ENCODE measurements at places on chromosomes 3 and 15. TPM values are rescaled to one million over a fixed set of nuclear protein-coding genes. Genes with fewer than 3 reads are reported as not detected.

The CLK3 gene
- total RNA-seq, result 106 TPM

The TRH gene
- 0.19 TPM for total RNA-seq

The CYP8B1 gene
- total RNA-seq, result not detected

The BSN gene
- total RNA-seq, result 0.17 TPM

The TP53BP1 gene
- 73.5 TPM for total RNA-seq

The SCG5 gene
- total RNA-seq, result 69.4 TPM

The FBXW12 gene
- total RNA-seq, result 0.82 TPM

The ANKDD1A gene
- 6.1 TPM for total RNA-seq

The IQCF5 gene
- not detected for total RNA-seq

The ADPRH gene
- 0.77 TPM for total RNA-seq

The FGF7 gene
- not detected for total RNA-seq

The NR2E3 gene
- total RNA-seq, result 0.28 TPM

The MAP6D1 gene
- 12.4 TPM for total RNA-seq

GRCh38 chr3:4504340-4505261 is 11.5 kb downstream of the ITPR1 start:
- H3K27ac ChIP-seq, result no peak overlapping the region
- H3K4me3 ChIP-seq, result no peak overlapping the region
- DNase-seq, result no peak
- no peaks in the 10 kb centered on the region for H3K36me3 ChIP-seq
- peaks cover 46% of the 10 kb centered on the region for H3K4me1 ChIP-seq
- no peaks in the 10 kb centered on the region for H3K27me3 ChIP-seq

- H3K27ac ChIP-seq, result no peak overlapping the region
- H3K4me3 ChIP-seq, result no peak overlapping the region
- peaks cover 9% of the 10 kb centered on the region for H3K4me1 ChIP-seq
- no peak for DNase-seq
- H3K36me3 ChIP-seq, result no peaks in the 10 kb centered on the region
Observed at GRCh38 chr15:60835974-60836373, 357.0 kb upstream of the ICE2 start.

- H3K4me1 ChIP-seq, result peaks cover 7% of the 10 kb centered on the region
- H3K36me3 ChIP-seq, result no peaks in the 10 kb centered on the region
- H3K4me3 ChIP-seq, result no peak overlapping the region
- H3K27ac ChIP-seq, result no peak overlapping the region
- no peak for DNase-seq
Observed at GRCh38 chr15:69753867-69754266, 301.2 kb downstream of the RPLP1 start.

GRCh38 chr15:63157891-63158431 is 684 bp upstream of the RPS27L start:
- H3K27me3 ChIP-seq, result no peaks in the 10 kb centered on the region
- DNase-seq, result peak; percentile 75
- peaks cover 13% of the 10 kb centered on the region for H3K36me3 ChIP-seq
- H3K27ac ChIP-seq, result peak overlapping the region; percentile 90

- no peak overlapping the region for H3K4me3 ChIP-seq
- H3K4me1 ChIP-seq, result no peaks in the 10 kb centered on the region
- H3K27me3 ChIP-seq, result no peaks in the 10 kb centered on the region
- H3K27ac ChIP-seq, result no peak overlapping the region
- H3K36me3 ChIP-seq, result no peaks in the 10 kb centered on the region
- DNase-seq, result no peak
Observed at GRCh38 chr3:11672363-11672762, 28.6 kb upstream of the VGLL4 start.

GRCh38 chr3:190902292-190902691 is 39.8 kb upstream of the GMNC start:
- H3K4me1 ChIP-seq, result no peaks in the 10 kb centered on the region
- no peak overlapping the region for H3K4me3 ChIP-seq
- DNase-seq, result no peak
- no peak overlapping the region for H3K27ac ChIP-seq
- no peaks in the 10 kb centered on the region for H3K36me3 ChIP-seq

GRCh38 chr3:133277813-133278212 is 122.0 kb upstream of the BFSP2 start:
- H3K27ac ChIP-seq, result no peak overlapping the region
- peaks cover 11% of the 10 kb centered on the region for H3K4me1 ChIP-seq
- DNase-seq, result no peak
- no peaks in the 10 kb centered on the region for H3K27me3 ChIP-seq

GRCh38 chr3:195544634-195545033 is 1.5 kb upstream of the PPP1R2 start:
- no peak overlapping the region for H3K4me3 ChIP-seq
- H3K27ac ChIP-seq, result no peak overlapping the region
- peaks cover 12% of the 10 kb centered on the region for H3K4me1 ChIP-seq
- no peaks in the 10 kb centered on the region for H3K36me3 ChIP-seq

- peak; percentile 29 for DNase-seq
- no peaks in the 10 kb centered on the region for H3K27me3 ChIP-seq
- no peaks in the 10 kb centered on the region for H3K36me3 ChIP-seq
- H3K4me1 ChIP-seq, result peaks cover 5% of the 10 kb centered on the region
- no peak overlapping the region for H3K4me3 ChIP-seq
Observed at GRCh38 chr3:157045238-157045850, 114.6 kb downstream of the CCNL1 start.

DNA sequence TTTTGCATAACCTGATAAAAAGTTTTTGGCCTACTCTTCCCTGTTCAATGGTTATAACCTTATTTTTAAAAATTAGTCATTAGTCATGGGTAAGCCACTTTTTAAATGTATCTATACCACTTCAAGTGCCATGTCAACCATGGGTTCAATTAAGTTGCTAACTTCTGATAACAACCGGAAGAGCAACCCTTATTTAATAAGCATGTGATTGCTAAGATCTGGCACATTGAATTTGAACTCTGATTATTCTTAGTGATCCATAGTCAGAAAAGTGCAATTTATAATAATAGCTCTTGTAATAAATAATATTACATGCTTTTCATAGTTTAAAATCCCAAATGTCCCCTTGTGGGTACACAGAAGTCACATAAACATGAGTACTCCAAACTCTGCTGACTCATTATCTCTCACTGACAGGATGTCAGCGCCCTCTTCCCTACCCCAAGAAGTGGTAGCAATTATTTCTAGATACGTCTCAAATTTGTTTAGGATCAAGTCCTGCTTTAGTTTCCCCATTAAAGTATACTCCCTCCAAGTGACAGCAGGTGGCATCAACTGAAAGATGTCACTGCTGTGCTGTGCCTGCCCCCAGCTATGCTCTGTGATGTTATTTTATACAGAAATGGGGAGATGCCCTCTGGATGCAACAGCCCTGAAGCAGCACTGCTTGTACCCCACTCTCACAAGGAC is 18.6 kb downstream of the SAMD7 start:
- no peak overlapping the region for H3K27ac ChIP-seq
- no peaks in the 10 kb centered on the region for H3K36me3 ChIP-seq

GRCh38 chr15:89985111-89985510 is 16.0 kb upstream of the ZNF710 start:
- H3K4me3 ChIP-seq, result no peak overlapping the region
- DNase-seq, result no peak
- peaks cover 6% of the 10 kb centered on the region for H3K4me1 ChIP-seq
- no peak overlapping the region for H3K27ac ChIP-seq
- H3K27me3 ChIP-seq, result no peaks in the 10 kb centered on the region

DNA sequence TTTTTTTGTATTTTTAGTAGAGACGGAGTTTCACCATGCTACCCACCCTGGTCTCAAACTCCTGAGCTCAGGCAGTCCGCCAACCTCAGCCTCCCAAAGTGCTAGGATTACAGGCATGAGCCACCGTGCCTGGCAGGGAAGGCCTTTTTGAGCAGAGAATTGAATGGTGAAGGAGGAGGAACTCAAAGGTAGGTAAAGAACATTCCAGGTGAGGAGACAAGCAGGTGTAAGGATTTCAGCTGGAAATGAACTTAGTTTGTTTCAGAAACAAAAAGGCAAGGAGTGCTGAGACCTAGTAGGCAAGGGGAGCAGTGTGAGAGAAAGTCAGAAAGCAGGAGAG is 2.5 kb downstream of the TICRR start:
- H3K27ac ChIP-seq, result no peak overlapping the region
- peaks cover 22% of the 10 kb centered on the region for H3K36me3 ChIP-seq

GRCh38 chr3:70803891-70804290 is 491.5 kb upstream of the MDFIC2 start:
- peaks cover 7% of the 10 kb centered on the region for H3K4me1 ChIP-seq
- no peak overlapping the region for H3K4me3 ChIP-seq
- no peak for DNase-seq
- H3K36me3 ChIP-seq, result no peaks in the 10 kb centered on the region
- no peaks in the 10 kb centered on the region for H3K27me3 ChIP-seq
- H3K27ac ChIP-seq, result no peak overlapping the region

DNA sequence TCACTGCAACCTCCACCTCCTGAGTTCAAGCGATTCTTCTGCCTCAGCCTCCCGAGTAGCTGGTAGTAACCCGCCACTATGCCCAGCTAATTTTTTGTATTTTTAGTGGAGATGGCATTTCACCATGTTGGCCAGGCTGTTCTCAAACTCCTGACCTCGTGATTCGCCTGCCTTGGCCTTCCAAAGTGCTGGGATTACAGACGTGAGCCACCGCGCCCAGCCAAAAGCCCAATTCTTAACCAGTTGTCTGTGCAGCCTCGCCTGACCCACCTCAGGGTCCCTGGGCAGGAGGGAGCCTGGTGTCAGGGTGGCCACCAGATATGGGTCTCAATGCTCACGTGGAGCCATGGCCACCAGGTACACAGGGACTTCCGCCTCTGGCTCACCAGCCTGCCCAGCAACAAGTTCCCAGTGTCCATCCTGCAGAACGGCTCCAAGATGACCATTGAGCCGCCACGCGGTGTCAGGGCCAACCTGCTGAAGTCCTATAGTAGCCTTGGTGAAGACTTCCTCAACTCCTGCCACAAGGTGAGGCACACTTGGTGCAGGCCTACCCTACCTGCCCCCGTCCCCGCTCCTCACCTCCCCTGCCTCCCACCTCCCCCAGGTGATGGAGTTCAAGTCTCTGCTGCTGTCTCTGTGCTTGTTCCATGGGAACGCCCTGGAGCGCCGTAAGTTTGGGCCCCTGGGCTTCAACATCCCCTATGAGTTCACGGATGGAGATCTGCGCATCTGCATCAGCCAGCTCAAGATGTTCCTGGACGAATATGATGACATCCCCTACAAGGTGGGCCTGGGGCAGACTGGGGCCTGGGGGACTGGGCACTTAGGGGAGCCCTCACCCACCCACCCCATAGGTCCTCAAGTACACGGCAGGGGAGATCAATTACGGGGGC is 48.6 kb downstream of the SEMA3G start:
- no peak overlapping the region for H3K4me3 ChIP-seq
- no peak for DNase-seq
- H3K27me3 ChIP-seq, result no peaks in the 10 kb centered on the region
- no peaks in the 10 kb centered on the region for H3K36me3 ChIP-seq

GRCh38 chr3:129046732-129047552 is 13.6 kb upstream of the GP9 start:
- no peaks in the 10 kb centered on the region for H3K27me3 ChIP-seq
- no peak for DNase-seq
- no peak overlapping the region for H3K27ac ChIP-seq
- H3K4me3 ChIP-seq, result no peak overlapping the region

GRCh38 chr15:77966540-77967234 is 110.8 kb downstream of the TBC1D2B start:
- no peak overlapping the region for H3K4me3 ChIP-seq
- no peaks in the 10 kb centered on the region for H3K36me3 ChIP-seq
- no peaks in the 10 kb centered on the region for H3K27me3 ChIP-seq
- no peaks in the 10 kb centered on the region for H3K4me1 ChIP-seq
- no peak overlapping the region for H3K27ac ChIP-seq

DNA sequence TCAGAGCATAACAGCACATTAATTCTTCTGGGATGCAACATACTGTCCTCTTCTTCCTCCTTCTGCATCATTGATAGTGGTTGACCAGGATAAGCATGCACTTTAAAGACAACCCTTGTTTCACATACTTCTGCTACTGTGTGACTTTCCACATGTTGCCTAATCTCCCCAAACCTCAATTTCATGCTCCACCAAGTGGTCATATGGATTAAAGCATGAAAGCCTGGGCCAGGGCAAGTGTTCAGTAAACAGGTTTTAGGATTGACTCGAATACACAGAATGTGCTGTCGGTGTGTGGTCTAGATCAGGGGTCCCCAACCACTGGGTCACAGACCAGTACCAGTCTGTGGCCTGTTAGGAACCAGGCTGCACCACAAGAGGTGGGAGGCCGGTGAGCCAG is 22.5 kb upstream of the BFSP2 start:
- no peaks in the 10 kb centered on the region for H3K27me3 ChIP-seq
- peak; percentile 49 for DNase-seq
- H3K4me3 ChIP-seq, result no peak overlapping the region
- H3K27ac ChIP-seq, result no peak overlapping the region
- H3K36me3 ChIP-seq, result no peaks in the 10 kb centered on the region
- peaks cover 23% of the 10 kb centered on the region for H3K4me1 ChIP-seq

DNA sequence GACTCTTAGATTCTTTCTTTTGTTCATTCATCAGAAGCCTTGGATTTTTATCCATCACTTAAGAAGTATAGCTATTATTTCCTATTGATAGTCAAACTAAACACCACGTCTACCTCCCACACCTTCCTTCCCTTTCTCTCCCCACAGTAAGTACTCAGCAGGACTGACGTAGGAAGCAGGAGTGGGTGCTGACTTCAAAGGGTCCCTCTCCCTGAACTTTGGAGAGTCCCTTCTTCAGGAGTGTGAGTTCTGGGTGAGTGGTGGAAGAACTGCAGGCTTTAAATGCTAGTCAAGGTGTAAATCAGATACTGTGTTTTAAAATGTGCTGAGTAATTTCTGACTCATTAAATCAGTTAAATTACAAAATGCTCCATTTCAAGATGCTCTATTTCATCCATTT is 126.5 kb upstream of the BFSP2 start:
- no peak overlapping the region for H3K27ac ChIP-seq
- peaks cover 8% of the 10 kb centered on the region for H3K4me1 ChIP-seq
- DNase-seq, result no peak
- H3K27me3 ChIP-seq, result no peaks in the 10 kb centered on the region

DNA sequence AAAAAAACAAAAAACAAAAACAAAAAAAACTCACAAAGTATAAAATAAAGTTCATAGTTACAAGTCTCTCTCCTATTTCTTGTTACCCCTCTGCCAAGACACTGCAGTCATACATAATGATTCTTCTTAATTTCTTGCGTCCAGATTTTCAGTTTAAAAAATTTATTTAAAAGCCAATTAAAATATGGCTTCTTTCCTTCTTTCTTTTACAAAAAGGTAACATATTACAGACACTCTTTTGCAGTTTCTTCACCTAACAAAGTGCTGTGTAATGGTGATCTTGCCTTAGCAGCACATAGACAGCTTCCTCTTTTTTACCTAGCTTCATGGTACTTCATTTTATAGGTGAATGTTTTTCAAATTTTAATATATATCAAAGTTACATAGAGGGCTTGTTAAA is 136.1 kb upstream of the SGO1 start:
- H3K36me3 ChIP-seq, result no peaks in the 10 kb centered on the region
- no peak for DNase-seq

- no peak overlapping the region for H3K4me3 ChIP-seq
- H3K27ac ChIP-seq, result no peak overlapping the region
- no peak for DNase-seq
- peaks cover 13% of the 10 kb centered on the region for H3K4me1 ChIP-seq
- peaks cover 11% of the 10 kb centered on the region for H3K27me3 ChIP-seq
- no peaks in the 10 kb centered on the region for H3K36me3 ChIP-seq
Observed at GRCh38 chr3:58179235-58180098, 31.3 kb downstream of the DNASE1L3 start.

- peak; percentile 32 for DNase-seq
- no peak overlapping the region for H3K27ac ChIP-seq
- no peak overlapping the region for H3K4me3 ChIP-seq
- H3K27me3 ChIP-seq, result no peaks in the 10 kb centered on the region
- no peaks in the 10 kb centered on the region for H3K4me1 ChIP-seq
Observed at GRCh38 chr3:49295489-49296058, 18.5 kb upstream of the C3orf62 start.
